HFFc6 (cell line): ENCODE measurements at places on chromosomes 16 and 17. TPM values are rescaled to one million over a fixed set of nuclear protein-coding genes. Genes with fewer than 3 reads are reported as not detected.
A peak's percentile ranks its signal among the peaks of the same experiment; 100 is the strongest.

DNA sequence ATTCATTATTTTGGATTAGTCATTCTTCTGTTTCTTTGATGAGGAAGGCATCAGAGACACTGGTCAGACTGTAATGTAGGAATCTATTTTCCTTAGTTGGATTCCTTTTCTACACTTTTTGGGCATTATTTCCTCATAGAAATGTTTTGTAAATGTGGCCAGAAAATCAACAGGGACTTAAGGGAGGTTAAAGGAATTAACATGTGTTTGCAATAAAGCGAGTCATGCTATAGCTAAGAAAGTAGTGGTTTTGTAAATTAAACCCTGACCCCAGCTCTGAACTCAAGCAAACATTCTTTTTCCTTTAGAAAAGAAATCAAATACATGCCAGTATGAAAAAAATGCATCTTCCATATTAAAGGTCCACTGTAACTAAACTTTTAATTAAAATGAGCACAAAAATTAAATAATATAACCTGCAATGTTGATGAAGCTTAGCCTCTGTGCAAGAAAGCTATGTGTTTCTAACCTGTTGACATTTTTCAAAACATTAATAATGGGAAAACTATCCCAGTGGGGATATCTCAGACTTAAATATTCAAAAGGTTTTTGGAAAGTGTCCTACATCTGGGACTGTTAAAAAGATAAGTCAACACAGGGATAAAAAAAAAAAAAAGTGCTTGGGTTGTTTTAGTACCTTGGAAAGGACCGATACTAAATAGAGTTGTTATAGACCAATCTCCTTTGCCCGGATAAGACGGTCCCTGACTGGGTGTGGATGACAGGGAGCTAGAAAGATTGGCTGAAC lies 428.0 kb downstream of the CA10 start:
- no peak for DNase-seq

DNA sequence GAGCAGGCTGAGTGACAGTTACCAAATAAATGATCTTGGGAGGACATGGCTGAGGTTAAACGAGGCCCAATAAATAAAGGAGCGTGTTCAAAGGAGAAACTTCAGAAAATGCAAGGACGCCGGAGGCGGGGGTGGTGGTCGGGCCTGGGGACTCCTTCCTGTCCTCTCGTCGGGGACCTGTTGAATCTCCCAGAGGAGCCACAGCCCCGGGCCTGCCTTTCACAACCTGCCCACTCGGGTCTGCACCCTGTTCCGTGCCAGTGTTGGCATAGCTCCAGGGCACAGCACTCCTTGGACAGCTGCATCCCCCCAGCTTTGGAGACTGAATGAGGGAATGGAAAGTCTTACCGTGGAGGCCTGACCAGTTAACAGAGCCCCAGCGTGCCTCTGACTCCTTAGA lies 8.1 kb upstream of the TBX4 start:
- DNase-seq, result no peak

The ARHGAP44 gene
- 0.43 and 0.91 TPM in 2 replicates for total RNA-seq

The FAM171A2 gene
- 1.7 and 1.9 TPM in 2 replicates for total RNA-seq

DNA sequence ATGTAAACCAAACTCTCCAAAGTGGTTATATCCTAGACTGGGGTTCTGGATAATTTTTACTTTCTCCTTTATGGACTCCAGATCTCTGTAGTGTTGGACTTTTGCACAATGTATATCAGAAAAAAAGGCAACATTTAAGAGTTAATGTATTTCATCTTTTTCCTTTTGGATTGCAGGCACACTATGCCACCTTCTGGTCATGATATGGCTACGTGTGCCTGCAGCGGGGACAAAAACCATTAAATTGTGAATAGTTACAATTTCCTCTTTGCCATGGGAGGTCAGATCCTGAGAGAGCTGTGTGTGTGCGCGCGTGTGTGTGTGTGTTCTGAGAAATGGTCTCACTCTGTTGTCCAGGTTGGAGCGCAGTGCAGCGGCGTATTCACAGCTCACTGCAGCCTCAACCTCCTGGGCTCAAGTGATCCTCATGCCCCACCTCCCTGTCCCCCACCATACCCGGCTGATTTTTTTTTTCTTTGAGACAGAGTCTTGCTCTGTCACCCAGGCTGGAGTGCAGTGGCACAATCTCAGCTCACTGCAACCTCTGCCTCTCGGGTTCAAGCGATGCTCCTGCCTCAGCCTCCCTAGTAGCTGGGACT lies 4.3 kb upstream of the SGF29 start:
- peak; percentile 39 for DNase-seq

DNA sequence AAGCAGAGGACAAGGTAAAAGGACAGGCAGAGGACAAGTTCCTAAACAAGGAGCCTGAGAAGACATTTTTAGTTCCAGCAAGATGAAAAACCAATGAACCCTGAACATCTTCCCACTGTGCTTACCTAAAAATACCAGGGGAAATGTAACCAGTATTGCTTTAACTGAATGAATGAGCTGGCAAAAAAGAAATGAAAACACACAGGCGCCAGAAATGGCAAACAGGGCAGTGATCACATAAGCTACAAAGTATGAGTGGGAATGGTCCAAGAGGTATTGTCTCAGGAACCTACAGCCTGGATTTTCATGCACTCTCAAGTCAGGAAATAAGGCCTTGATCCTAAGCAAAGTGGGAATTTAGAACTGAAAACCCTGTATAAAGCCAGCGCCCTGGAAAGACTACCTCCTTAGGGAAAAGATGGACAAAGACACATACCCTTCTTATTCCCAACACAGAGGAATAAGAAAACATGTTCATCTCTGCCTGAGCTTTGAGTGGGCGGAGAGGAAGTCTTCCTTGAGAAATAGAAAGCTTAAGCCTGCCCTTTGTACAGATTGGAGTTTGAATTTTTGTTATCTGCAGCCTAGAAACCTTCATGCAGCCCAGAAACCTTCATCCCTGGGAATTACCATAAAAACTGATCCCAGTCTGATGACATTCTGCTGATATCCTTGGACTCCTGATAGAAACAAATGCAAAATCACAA lies 2.1 kb downstream of the CMTM2 start:
- no peak for DNase-seq

- DNase-seq, result no peak
These were observed 690.5 kb upstream of the SOX9 start for GRCh38 chr17:71430281-71430680.

- peak; percentile 55 for DNase-seq
These were observed 9.0 kb downstream of the VPS9D1 start for GRCh38 chr16:89711601-89712273.

The PRR15L gene
- total RNA-seq, result not detected in 3 replicates

DNA sequence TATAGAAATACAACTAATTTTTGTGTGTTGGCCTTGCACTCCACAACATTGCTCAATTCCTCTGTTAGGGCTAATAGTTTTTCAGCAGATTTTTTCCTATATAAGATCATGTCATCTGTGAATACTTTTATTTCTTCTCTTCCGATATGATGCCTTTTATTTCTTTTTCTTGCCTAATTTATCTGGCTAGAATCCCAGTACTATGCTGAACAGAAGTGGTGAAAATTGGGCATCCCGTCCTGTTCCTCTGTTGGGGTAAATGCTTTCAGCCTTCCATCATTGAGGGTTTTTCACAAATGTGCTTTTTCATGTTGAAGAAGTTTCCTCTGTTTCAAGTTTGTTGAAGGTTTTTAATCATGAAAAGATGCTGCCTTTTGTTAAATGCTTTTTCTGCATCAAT lies 22.7 kb upstream of the TNFRSF13B start:
- no peak for DNase-seq

DNA sequence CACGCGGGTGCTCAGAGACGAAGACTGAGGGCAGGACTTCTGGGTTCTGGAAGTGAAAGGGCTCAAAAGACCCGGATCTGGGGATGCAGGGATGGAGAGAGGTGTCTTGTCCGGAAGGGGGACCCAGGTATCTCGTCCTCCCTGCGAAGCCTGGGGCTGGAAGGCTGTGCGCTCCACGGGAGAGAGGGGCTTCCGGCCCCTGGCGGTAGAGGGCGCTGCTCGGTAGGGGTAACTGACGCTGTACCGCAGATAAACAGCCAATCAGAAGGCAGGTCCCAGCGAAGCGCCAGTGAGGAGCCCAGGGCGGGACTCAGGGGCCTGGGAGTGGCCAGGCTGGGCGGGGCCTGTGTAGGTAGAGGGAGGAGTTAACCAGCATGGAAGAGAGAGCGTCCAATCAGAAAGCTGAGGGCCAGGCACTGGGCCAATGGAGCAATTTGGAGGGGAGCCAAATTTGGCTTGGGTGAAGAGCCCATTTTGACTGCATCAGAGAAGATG lies 804 bp downstream of the TGFB1I1 start:
- peak; percentile 91 for DNase-seq

The PYY gene
- total RNA-seq, result 0.43 TPM in 1 of 2 replicates, not detected in the other

The HBQ1 gene
- total RNA-seq, result not detected in 3 replicates

DNA sequence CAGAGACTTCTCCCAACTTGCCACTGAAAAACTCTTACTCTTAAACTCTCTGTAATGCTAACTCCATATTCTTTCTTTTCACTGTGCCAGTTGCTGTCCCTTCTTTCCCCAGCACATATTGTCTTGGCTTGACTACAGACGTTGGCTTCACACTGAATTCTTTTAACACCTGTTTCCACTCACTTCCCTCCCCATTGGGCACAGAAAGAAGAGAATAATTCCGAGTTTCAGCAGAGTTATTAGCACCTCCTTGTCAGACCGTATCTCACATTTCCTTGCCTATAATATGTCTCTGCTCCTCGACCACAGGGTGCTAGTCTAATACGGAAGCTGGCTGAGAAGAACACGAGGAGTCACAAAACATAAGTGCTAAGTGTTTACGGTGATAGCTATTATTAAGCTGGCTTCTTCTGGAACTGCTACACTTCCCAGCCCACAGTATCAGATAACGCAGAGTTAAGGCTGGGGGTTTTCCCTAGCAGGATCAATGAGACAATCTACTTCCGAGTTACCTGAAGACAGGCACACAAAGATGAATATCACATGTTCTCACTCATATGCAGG lies 188.5 kb upstream of the CDH8 start:
- DNase-seq, result no peak

The ZSCAN10 gene
- total RNA-seq, result not detected in 3 replicates

The OR1F1 gene
- 0.21 TPM in 1 of 3 replicates, not detected in the others for total RNA-seq

DNA sequence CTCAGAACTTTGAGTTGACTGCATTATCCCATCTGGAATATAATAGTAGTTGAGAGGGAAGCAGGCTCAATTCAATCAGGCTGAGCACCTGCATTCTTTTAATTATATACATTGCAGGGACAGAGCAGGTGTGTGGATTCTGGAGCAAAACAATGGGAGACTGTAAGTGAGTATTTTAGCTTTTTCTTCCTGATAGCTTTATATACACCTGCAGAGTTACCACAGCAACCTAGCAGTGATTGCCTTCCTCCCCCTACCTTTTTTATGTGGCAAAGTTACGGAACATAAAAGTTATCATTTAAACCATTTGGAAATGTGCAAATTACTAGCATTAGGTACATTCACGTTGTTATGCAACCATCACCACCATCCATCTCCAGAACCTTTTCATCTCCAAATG lies 25.4 kb upstream of the RHOT1 start:
- DNase-seq, result no peak

DNA sequence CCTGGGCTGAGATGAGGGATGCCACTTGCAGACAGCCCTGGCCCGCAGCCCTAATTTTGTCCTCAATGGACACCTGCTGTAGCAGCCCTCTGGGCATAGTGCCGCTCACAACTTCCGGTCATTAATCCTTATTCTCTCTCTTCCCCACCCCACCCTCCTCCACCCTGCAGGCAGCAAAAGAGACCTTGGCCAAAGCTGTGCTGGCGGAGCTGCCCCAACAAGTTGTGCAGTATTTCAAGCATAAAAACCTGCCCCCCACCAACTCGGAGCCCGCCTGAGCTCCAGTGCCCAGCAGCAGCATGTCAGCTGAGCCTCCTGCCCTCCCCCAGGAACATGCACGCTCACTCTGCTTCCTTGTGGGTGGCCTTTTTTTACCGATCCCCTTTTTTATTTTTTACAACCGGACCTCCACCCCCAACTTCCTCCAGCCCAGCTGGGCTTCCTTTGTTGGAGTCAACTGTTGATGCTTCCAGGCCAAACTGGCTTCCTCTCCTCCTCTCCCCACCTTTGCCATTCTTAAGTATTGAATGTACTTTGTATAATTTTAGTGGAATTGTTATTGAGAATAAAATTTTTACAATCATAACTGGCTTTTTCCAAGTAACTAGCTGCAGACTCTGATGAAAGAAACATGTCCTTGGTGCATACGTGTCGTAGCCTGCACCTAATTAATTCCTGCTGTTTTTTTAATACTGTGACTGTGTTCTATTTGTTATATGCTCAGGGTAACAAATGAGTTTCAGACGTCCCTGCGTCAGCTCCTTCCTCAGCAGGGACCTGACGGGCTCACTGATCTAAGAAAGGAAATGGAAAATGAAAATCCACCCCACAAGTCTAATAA lies 38.2 kb downstream of the PSME3IP1 start:
- DNase-seq, result peak; percentile 34

DNA sequence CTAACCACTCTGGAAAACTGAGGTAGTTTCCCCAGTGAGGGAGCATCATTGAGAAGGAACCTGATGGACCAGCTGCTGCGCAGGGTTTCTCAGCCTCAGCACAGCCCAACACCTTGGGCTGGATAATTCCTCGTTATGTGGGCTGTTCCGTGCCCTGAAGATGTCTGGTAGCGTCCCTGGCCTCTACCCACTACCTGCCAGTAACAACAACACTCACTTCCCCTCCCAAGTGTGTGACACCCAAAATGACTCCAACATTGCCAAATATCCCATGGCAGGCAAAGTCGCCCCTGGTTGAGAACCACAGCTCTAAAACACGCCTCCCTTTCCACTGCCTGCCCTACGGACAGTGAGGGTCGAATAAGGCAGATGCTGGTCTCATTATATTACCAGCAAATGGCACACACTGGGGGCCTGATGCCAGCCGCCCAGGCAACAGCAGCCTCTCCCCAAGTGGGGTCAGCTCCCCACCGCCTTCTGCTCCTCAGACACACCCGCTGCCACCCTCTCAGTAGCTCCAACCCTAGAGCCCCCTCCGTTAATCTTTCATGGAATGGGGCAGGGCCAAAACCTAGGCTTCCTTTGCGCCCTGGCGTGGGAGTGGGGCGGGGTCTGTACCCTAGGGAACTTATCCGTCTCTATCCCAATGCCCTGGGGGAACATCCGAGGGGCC lies 1.0 kb downstream of the RHBDF2 start:
- DNase-seq, result no peak

- no peak for DNase-seq
These were observed 2.7 kb downstream of the NOD2 start for GRCh38 chr16:50696126-50696525.

DNA sequence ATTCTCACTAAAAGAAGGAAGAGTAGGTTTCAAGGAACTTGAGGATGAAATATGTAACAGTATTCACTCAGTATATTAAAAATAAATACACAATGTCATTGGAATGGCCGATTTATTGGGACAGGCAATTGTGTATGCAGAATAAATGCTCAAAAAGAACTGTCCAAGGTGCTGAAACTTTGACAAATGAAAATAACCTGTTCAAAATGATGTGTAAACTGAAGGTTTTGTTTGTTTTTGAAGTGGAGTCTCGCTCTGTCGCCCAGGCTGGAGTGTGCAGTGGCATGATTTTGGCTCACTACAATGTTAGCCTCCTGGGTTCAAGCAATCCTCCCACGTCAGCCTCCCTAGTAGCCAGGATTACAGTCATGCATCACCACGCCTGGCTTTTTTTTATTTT lies 318.7 kb upstream of the RBFOX1 start:
- no peak for DNase-seq
